ENCODE measurements at places on chromosomes 5 and 9.

DNA sequence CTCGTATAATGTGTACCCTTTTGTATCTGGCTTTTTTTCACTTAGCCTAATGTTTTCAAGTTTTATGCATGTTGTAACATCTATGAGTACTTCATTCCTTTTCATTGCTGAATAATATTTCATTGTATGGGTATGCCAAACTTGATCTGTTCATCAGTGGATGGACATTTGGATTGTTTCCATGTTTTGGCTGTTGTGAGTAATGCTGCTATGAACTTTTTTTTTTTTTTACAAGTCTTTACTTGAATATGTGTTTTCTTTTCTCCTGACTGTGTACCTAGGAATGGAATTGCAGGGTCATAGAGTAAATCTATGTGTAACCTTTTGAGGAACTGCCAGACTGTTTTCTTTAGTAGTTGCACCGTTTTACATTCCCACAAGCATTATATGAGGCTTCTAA, 52.4 kb downstream of the MTREX start:
- no peak for DNase-seq

DNA sequence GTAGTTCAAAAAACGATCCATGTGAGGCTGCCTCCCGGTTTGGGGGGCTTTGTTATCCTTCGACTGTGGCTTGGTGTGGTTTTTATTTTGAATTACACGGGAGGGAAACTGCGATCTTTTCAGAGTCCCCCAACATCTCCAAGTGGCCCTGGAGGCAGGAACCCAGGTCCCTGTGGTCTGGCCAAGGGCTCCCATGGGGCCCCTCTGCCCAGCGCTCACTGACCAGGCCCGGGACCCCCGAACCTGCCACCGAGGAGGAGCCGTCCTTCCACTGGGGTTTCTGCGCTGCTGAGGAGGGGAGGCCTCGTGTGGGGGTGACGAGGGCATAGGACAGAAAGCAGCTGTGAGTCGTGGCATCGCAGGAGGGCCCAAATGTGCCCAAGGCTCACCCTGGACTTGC, 18.1 kb upstream of the SCGB3A1 start:
- DNase-seq, result no peak

DNA sequence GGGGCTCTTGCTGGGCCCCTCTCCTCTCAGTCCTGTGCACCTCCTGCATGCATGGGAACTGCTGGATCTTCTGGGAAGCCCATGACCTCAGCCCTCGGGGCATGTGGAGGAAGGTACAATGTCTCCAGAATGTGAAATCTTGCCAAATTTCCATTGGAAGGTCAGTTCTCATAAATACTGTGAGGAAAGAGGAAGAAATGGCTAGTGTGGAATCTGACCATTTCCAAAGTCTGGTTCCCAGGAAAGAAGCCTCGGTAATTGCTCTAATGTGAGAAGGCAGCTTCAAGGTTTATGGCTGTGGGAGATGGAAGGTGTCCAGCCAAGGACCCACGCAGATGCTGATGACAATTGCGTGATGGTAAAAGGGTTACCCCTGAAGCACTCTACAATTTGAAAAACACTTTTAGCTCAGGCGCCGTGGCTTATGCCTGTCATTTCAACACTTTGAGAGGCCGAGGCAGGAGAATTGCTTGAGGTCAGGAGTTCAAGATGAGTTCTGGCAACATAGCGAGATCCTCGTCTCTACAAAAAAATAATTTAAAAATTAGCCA, 8.1 kb upstream of the IL17B start:
- no peak for DNase-seq

GRCh38 chr5:78008356-78008967, 232.3 kb upstream of the TBCA start:
- DNase-seq, result no peak

- DNase-seq, result no peak
Measured at GRCh38 chr5:81020478-81021167, 60.5 kb downstream of the RASGRF2 start.

- no peak for DNase-seq
Measured at GRCh38 chr5:65480306-65480865, 1.3 kb downstream of the ADAMTS6 start.
